MCF 10A (cell line): ENCODE measurements at places on chromosomes 6 and 20. TPM values are rescaled to one million over a fixed set of nuclear protein-coding genes. Genes with fewer than 3 reads are reported as not detected.

Gene KDM1B
- total RNA-seq = 21.2 and 22.3 TPM in 2 replicates

Gene PET117
- 11.9 and 14.8 TPM in 2 replicates for total RNA-seq

Gene FAM83B
- total RNA-seq = 22.3 and 25.4 TPM in 2 replicates

Gene HIVEP2
- total RNA-seq = 22.5 and 23.6 TPM in 2 replicates

Gene LY6G5B
- total RNA-seq = 14.4 and 16.0 TPM in 2 replicates

Gene LMBRD1
- total RNA-seq = 18.1 and 20.7 TPM in 2 replicates

Gene CD109
- 91.0 and 94.5 TPM in 2 replicates for total RNA-seq

Gene SAPCD1
- total RNA-seq = 4.3 and 5.1 TPM in 2 replicates

GRCh38 chr6:35419417-35419816 is 32.7 kb upstream of the FANCE start:
- DNase-seq = no peak
- no peak overlapping the region for H3K27ac ChIP-seq
- peaks cover 4% of the 10 kb centered on the region for H3K4me1 ChIP-seq
- H3K36me3 ChIP-seq = peaks cover 21% of the 10 kb centered on the region

DNA sequence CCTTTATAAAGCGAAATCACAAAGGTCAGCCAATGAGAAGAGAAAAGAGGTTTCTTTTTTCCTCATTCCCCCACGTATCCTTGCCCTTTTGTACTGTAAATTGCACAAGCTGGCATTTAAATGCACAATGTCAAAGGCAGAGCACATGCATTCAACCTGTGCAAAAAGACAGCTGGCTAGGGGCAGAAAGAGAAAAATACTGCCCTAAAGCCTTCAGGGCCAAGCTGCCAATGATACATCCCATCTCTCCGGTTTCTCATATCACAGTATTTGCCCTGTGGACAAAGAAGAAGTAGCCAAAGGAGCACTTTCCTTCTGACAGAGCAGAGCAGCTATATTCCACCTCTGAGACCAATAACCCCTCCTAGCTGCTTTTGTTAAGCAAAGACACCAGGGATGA is 219.2 kb downstream of the TRDN start:
- H3K4me1 ChIP-seq = no peaks in the 10 kb centered on the region
- H3K36me3 ChIP-seq = no peaks in the 10 kb centered on the region
- H3K27ac ChIP-seq = no peak overlapping the region
- H3K4me3 ChIP-seq = no peak overlapping the region

DNA sequence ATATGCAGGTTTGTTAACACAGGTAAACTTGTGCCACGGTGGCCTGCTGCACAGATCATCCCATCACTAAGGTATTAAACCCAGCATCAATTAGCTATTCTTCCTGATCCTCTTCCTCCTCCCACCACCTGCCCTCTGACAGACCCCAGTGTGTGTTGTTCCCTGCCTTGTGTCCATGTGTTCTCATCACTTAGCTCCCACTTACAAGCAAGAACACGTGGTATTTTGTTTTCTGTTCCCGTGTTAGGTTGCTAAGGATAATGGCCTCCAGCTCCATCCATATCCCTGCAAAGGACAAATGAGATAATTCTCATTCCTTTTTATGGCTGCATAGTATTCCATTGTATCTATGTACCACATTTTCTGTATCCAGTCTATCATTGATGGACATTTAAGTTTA is 294.0 kb downstream of the PKHD1 start:
- no peak overlapping the region for H3K4me3 ChIP-seq
- H3K4me1 ChIP-seq = peaks cover 7% of the 10 kb centered on the region
- H3K36me3 ChIP-seq = no peaks in the 10 kb centered on the region
- no peak overlapping the region for H3K27ac ChIP-seq

GRCh38 chr6:116531675-116532570 is 13.6 kb downstream of the TRAPPC3L start:
- no peak overlapping the region for H3K27ac ChIP-seq
- peaks cover 19% of the 10 kb centered on the region for H3K4me1 ChIP-seq
- no peaks in the 10 kb centered on the region for H3K27me3 ChIP-seq
- no peaks in the 10 kb centered on the region for H3K36me3 ChIP-seq
- no peak overlapping the region for H3K4me3 ChIP-seq

DNA sequence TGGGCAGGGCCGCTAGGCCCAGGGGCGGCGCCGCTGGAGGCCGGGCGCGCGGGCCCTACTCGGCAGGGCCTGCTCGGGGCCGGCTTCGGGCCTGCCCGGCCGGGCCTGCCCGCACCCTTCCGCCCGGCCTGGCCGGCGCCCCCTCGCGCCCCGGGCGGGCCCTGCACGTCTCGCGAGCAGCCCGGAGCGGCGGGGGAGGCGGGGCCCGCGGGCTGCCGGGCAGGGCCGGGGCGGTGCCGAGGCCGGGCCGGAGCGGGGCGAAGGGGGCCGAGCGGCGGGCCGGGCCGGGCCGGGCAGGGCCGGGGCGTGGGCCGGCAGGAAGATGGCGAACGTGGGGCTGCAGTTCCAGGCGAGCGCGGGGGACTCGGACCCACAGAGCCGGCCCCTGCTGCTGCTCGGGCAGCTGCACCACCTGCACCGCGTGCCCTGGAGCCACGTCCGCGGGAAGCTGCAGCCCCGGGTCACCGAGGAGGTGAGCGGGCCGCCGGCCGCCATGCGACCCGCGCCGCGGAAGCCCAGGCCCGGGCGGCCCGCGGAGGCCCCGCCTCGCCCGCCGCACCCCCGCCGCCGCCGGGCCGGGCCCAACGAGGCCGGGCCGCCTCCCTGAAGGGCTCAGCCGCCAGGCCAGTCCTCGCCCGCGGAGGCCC is at the start of gene NPEPL1:
Gene NPEPL1 (plus strand): TSS at position 222 of the 647 bp plus-strand sequence. CDS start 101 bp downstream, at position 323.
- peak within 1 kb of the TSS; percentile 64 for H3K27ac ChIP-seq
- H3K27me3 ChIP-seq = no peaks in the 10 kb centered on the region
- peak within 1 kb of the TSS; percentile 62 for H3K4me3 ChIP-seq
- H3K4me1 ChIP-seq = peaks cover 5% of the 10 kb centered on the region
- H3K36me3 ChIP-seq = peaks cover 7% of the 10 kb centered on the region
- DNase-seq = peak; percentile 56

DNA sequence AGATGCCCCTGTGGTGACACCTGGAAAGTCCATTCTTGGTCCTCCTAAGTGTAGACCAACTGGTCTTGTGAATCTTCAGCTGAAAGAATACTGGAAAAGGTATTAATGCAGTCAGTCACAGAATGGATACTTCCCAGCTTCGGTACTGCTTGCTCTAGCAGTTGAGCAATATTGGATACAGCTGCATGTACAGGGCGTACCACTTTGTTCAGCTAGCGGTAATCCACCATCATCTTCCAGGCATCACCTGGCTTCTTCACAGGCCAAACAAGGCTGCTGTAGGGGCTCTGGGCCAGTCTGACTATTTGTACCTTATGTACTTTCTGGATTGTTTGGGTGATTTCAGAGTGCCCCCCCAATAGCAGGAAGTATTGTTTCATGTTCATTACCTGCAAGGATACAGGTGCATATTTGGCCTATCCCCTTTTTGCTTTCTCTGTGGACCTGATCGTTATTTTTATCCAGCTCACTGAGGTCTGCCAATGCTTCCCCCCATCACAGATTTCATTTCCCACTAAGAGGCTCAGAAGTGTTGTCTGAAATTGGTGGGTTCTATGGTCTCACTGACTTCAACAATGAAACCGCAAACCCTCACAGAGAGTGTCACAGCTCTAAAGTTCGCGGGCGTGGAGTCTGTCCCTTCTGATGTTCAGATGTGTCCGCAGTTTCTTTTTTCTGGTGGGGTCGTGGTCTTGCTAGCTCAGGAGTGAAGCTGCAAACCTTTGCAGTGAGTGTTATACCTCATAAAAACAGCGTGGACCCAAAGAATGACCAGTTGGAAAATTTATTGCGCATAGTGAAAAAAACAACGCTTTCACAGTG is 52.2 kb downstream of the TRIM27 start:
- no peaks in the 10 kb centered on the region for H3K27me3 ChIP-seq
- H3K27ac ChIP-seq = no peak overlapping the region
- peaks cover 6% of the 10 kb centered on the region for H3K36me3 ChIP-seq
- no peaks in the 10 kb centered on the region for H3K4me1 ChIP-seq
- H3K4me3 ChIP-seq = no peak overlapping the region

- H3K4me3 ChIP-seq = no peak overlapping the region
- no peaks in the 10 kb centered on the region for H3K27me3 ChIP-seq
- H3K4me1 ChIP-seq = no peaks in the 10 kb centered on the region
- no peak for DNase-seq
- H3K36me3 ChIP-seq = no peaks in the 10 kb centered on the region
- no peak overlapping the region for H3K27ac ChIP-seq
Measured at GRCh38 chr6:90127595-90127994, 169.0 kb downstream of the BACH2 start.

- DNase-seq = no peak
- H3K27me3 ChIP-seq = peaks cover 47% of the 10 kb centered on the region
- no peak overlapping the region for H3K27ac ChIP-seq
- no peak overlapping the region for H3K4me3 ChIP-seq
Measured at GRCh38 chr6:29908710-29909109, 33.6 kb upstream of the HLA-A start.

- H3K4me1 ChIP-seq = no peaks in the 10 kb centered on the region
- H3K36me3 ChIP-seq = peaks cover 94% of the 10 kb centered on the region
- H3K27ac ChIP-seq = no peak overlapping the region
- H3K4me3 ChIP-seq = no peak overlapping the region
- H3K27me3 ChIP-seq = no peaks in the 10 kb centered on the region
Measured at GRCh38 chr6:56484669-56485068, 158.0 kb downstream of the DST start.

- H3K27ac ChIP-seq = no peak overlapping the region
- H3K4me1 ChIP-seq = no peaks in the 10 kb centered on the region
- no peak for DNase-seq
- no peak overlapping the region for H3K4me3 ChIP-seq
- H3K36me3 ChIP-seq = peaks cover 58% of the 10 kb centered on the region
Measured at GRCh38 chr20:62288535-62289105, 14.2 kb upstream of the ADRM1 start.

GRCh38 chr20:24694157-24694726 is 224.8 kb downstream of the SYNDIG1 start:
- H3K4me1 ChIP-seq = no peaks in the 10 kb centered on the region
- no peak overlapping the region for H3K4me3 ChIP-seq
- H3K27ac ChIP-seq = no peak overlapping the region
- no peaks in the 10 kb centered on the region for H3K36me3 ChIP-seq
- H3K27me3 ChIP-seq = no peaks in the 10 kb centered on the region

DNA sequence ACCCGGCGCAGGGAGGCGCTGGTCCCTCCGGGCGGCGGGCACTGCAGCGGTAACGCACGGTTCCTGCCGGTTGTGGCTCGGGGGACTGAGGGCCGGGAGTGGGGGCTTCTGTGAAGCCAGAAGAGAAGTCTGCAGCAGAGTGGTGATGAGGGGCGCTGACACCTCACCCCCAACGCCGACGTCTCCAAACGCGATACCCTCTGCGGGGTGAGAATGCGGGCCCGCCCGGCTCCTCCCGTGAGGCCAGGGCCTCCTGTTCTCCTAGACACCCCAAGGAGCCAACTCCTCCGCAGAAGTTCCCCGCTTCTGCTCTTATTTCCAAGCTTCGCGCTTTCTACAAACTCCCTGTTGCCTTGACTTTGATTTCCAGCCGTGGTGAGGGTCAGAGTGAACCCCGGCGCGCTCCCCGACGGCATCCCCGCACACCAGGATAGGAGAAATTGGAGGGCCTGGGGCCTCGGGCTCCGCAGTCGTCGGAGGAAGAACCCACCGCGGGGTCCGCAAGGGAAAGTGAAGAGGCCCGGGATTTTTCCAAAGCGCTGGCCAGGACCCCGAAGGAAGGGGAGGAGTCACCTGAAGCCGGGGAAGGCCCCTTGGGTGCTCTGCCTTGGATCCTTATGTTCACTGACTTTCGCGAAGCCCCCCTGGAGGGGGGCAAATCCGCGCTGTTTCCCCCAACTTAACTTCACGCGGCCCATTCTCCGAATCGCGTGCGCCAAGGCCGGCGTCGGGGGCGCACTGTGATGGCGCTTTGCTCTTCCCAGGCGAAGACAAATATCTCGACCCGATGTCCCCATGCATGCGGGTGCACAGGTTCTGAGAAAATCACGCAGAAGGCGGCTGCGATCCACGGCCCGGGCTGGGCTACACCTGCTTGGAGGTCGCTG is 3.1 kb upstream of the INSM1 start:
- H3K36me3 ChIP-seq = no peaks in the 10 kb centered on the region
- H3K27me3 ChIP-seq = peaks cover 72% of the 10 kb centered on the region
- no peak for DNase-seq
- peaks cover 22% of the 10 kb centered on the region for H3K4me1 ChIP-seq

DNA sequence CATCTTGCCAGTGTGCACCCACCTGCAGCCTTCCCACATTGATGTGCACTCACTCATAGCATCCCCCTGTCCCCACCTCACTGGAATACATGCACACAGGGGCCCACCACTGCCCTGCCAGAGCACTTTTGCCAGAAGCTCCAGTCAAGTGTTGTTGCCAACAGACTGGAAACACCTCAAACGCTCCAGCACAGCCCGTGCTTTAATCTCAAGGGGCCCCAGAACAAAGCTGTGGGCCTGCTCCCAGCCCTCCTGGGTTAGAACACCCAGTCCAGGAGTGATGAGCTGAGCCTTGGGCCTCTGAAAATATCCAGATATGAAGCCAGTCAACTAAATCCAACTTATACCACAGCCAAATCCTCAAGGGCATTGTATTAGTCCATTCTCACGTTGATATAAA is 77.1 kb downstream of the CYP39A1 start:
- H3K4me3 ChIP-seq = no peak overlapping the region
- no peak overlapping the region for H3K27ac ChIP-seq
- H3K4me1 ChIP-seq = no peaks in the 10 kb centered on the region
- H3K36me3 ChIP-seq = peaks cover 13% of the 10 kb centered on the region

DNA sequence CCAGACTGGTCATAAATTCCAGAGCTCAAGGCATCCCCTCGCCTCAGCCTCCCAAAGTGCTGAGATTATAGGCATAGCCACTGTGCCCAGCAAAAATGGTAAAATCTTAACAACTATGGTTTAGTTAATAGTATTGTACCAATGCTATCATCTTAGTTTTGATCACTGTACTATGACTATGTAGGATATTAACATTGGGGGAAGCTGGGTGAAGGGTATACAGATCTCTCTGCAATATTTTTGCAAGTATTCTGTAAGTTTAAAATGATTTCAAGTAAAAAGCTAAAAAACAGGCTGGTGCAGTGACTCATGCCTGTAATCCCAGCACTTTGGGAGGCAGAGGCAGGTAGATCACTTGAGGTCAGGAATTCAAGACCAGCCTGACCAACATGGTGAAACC is 7.8 kb downstream of the PIGU start:
- no peak overlapping the region for H3K27ac ChIP-seq
- DNase-seq = no peak
- H3K36me3 ChIP-seq = no peaks in the 10 kb centered on the region
- H3K4me1 ChIP-seq = no peaks in the 10 kb centered on the region

DNA sequence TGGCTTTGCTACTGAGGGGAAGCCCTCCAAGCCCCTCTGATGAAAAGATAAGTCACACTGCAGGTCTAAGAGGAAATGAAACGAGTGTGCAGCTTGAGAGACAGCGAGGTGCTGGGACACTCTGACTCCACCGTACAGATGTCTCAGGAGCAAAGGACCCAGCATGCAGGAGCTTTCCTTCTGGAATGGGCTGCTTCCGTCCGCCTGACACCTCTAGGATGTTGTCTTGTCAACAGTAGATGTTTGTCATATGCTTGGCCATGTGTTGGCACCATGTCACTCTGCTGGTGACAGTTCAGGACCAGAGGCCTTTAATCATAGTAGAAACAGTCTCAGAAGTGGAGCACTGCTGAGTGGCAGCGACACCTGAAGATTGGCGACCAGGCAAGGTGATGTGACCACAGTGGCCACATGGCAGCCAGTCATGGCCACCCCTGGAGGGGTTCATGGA is 46.7 kb downstream of the SLC24A3 start:
- no peaks in the 10 kb centered on the region for H3K27me3 ChIP-seq
- H3K27ac ChIP-seq = no peak overlapping the region
- no peak for DNase-seq
- H3K36me3 ChIP-seq = no peaks in the 10 kb centered on the region

GRCh38 chr6:152096863-152097496 is 289.5 kb downstream of the ESR1 start:
- H3K27ac ChIP-seq = peak overlapping the region; percentile 72
- peaks cover 59% of the 10 kb centered on the region for H3K4me1 ChIP-seq
- no peaks in the 10 kb centered on the region for H3K27me3 ChIP-seq

- peaks cover 7% of the 10 kb centered on the region for H3K4me1 ChIP-seq
- no peak overlapping the region for H3K27ac ChIP-seq
- peaks cover 13% of the 10 kb centered on the region for H3K36me3 ChIP-seq
- no peak overlapping the region for H3K4me3 ChIP-seq
Measured at GRCh38 chr6:34615574-34616226, 59.6 kb upstream of the SPDEF start.
